Activated CD4-positive, CD25-positive, alpha-beta regulatory T cell (primary cell): ENCODE measurements at places on chromosomes 3 and 15.

- no peak for DNase-seq
These were observed 208.5 kb downstream of the CLSTN2 start for GRCh38 chr3:140143367-140144069.

GRCh38 chr3:171835116-171835515, 8.0 kb upstream of the TMEM212 start:
- DNase-seq, result no peak

- DNase-seq, result no peak
These were observed 374.3 kb downstream of the RBMS3 start for GRCh38 chr3:29655015-29655747.

- no peak for DNase-seq
These were observed 4.9 kb upstream of the SLC6A6 start for GRCh38 chr3:14397531-14397930.

DNA sequence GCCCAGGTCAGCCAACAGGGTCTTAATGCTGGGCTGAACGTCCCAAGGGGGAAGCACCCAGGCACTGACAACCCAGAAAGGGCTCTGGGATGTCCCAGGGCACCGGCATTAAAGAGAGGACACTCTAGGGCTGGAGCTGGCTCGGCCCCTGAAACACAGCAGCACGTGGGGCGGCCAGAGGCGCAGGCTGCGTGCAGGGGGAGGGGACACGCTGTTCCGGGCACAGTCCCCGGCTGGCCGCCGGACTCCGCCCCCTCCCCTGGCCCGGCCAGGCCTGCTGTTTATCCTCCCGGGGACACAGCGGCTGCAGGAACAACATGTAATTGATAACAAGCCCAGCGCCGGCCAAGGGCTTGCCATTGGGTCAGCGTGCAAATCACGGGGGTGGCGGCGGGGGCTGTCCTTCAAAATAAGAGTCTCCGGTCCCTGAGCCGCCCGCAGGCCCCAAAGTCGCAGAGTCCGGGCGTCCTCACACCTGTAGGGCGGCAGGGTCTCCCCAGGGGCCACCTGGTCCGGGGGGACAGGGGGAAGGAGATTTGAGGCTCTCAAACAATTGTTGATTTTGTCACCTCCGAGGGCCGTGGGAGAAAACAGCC, 1.3 kb downstream of the KLF15 start:
- no peak for DNase-seq

DNA sequence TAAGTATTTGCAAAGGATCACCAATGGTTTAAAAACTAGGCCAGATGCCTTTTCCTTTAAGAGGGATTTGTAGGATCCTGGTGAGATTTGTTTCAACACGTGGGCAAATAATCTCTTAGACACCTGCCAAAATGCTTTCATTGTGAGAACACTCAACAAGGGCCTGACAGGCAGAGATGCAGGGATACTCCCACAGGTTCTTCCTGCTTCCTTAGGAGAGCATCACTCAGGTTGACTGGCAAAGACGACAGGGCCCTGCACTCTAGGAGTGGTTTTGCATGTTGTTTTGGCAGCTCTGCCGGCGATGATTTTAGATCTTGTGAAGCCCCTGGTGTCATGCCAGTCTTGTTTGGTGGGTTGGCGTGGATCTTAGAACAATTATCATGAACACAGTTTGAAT, 184.5 kb downstream of the NR1D2 start:
- no peak for DNase-seq

DNA sequence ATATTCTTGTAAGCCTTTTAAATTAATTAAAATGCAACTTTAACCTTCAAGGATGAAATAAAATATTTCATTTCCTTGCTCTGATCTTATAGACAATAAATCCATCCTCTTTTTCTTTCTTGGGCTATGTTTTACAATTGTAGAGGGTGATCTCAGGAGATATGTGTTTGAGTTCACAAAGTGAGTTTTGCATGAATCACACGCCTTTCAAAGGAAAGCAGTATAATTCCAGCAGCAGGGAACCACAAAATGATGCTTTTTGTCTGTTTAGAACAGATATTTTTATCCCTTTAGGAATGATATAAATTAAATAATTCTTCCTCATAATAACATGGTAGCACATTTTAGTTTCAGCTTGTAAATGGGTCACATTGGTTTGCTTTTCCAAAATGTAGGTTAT, 191.2 kb downstream of the SEMA6D start:
- DNase-seq, result no peak

- no peak for DNase-seq
These were observed 57.1 kb upstream of the GK5 start for GRCh38 chr3:142282503-142282902.

DNA sequence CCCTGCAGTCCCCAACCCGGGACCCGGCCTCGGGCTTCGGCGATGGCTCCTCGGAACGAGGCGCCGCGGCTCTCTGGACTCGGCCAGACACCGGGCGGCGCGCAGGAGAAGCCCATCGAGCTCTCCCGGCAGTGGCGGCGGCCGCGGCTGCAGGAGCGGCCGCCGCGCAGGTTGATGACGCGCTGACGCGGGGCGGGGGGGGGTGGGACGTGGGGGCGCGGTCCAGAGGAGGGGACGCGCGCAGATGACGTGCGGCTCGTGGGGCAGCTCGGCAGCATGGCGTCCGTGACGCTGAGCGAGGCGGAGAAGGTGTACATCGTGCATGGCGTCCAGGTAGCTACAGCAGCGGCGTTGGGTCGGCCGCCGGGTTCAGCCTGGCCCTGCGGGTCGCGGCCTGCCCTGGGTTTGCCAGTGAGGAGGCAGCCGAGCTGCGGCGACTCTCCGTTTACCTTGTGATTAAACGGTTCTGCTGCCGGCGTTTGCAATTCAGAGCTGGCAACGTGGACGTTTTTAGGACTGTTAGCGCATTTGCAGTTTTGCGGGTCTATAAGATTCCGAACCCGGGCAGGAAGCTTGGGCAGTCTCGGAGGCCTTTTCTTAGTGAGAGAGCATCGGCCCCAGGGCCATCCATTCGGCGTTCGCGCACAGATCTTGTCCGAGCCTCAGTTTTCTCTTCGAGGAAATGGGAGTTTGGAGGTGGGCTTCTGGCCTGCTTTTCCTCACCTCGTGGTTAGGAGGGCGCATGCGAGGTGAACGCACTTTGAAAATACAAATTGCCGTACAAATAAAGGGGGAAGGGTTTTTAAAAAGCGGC, at the start of the genes EXOSC7 and ZDHHC3:
EXOSC7 (plus strand) TSS at position 243 of the 814 bp plus-strand sequence; CDS start at position 277, 34 bp downstream.
ZDHHC3 (minus strand) TSS at position 173 of the 814 bp plus-strand sequence. CDS start 16,738 bp downstream, outside the sequence.
- DNase-seq, result peak; percentile 79

DNA sequence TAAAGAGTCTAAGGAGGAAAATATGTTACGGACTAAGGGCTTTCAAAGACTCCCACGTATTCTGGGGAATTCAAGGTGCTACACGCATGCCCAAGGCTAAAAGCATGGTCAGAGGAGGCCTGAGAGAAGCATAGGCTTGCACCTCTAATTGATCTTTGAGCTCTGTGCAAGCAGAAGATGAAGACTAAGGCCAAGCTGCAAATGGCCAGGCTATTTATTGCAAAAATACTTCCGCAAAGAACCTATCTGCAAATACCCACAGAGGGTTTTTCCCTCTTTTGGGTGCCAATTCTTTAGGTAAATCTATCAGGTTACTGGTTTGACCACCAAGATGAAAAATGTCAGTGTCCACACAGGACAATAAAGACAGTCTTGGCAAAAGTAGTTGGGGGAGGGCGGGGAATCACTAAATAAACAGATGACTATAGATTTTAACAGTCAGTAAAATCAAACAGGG, 119.5 kb downstream of the STAG1 start:
- no peak for DNase-seq

DNA sequence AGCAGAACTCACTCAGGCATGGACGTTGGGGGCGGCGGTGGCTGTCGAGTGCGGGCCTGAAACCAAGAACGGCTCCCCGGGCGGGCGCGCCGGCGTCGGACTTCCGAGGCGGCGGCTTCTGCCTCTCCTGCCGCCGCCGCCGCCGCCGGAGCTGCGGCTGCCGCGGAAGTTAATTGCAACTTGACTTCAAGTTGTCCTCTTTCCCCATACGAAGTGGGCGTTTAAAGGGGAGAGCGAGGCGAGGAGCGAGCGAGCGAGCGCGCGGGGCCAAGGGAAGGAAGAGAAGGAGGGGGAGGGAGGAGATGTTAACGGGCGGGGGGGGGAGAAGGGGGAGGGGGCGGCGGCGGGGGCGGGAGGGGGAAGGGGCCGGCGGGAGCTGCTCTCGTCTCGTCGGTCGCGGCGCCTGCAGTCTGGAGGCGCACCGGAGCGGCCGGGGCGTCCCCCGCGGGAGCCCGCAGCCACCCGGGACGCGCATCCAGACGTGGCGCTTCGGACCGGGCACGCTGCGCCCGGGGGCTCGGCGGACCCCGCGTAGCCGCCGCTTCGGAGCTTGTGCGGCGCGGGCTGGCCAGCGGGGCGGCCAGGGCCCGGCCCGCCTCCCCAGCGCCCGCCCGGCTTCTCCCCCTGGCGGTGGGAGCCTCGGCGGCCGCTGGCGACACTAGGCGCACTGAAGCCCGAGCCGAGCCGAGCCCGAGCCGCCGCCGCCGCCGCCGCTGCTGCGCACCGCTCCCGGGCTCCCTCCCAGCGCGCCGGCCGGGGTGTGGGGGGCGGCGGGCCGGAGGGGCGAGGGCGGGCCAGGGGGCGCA, 19.7 kb upstream of the SATB1 start:
- DNase-seq, result peak; percentile 59

DNA sequence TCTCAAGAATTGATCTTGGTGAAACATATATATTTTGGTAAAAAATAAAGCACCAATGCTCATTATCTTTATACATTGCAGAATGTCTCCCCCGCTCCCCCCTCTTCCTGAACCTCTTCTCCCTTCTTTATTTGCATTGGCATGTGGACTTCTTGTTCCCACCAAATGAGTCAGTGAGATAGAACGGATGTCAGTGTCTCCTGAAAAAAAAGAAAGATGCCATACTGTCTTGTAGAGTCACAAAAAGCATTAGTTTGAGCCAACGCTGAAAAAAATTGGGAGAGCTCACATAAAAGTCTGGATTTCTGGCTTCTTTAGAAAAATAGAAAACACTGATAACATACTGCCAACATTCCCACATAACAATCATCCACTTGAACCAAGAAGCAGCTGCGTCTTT, 32.0 kb upstream of the STXBP5L start:
- no peak for DNase-seq

- DNase-seq, result no peak
These were observed 718.7 kb upstream of the SGO1 start for GRCh38 chr3:20904671-20905070.

- DNase-seq, result no peak
These were observed 1101.0 kb downstream of the ROBO2 start for GRCh38 chr3:78140866-78141265.

GRCh38 chr15:39354189-39354588, 226.7 kb upstream of the THBS1 start:
- DNase-seq, result no peak

DNA sequence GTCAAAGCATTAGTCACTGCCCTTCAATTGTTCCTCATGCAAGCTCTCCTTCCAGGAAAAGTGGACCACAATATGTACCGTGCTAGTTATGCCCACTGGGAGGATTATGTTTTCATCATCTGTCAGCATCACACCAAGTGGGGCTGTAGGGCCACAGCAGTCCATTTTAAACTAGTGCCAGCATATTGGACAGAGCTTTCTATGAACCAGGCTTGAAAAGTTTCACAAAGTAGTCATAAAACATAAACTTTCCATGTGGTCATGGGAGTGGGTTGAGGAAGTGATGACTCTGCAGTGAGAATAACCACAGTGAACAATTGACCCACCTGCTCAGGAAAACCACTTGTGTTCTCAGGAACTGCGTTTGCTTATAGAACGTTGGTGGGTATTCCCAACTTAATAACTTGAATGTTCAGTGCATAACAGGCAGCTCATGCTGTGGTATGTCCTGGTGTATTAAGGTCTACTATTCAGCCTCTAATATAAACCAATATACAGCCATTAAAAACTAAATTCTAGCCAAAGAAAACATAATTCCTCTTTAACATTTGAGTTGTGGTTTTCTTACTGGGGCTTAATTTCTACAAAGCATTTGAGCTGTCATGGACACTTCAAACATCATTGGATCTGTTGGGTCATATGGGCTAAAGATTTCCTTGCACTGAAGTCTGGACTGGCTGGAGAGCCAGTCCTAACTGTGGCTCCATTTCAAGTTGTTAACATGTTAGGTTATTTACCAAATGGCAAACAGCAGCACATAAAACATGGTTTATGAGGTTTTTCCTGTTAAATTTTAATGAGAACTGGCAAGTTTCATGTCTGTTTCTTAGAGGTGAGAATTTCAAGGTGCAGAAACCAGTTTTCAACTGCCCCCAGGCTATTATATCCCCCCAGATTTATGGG, 274.1 kb downstream of the OTOL1 start:
- DNase-seq, result no peak

DNA sequence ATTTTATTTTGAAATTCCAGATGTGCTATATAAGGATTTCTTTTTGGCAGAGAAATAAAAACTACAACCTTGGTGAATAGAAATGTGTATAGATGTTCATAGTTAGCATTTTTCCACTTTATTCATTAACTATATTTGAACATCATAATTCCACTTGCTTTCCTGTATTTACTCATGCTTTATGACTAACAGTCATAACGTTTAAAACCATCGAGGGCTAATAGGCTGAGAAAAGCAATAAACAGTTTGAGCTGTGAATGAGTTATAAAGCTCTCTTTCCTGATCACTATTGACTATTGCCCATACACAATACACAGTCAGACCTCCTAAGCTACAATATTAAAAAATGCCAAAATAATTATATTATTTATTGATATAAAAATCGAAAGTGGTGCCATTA, 502.1 kb upstream of the RASGRP1 start:
- no peak for DNase-seq

GRCh38 chr15:69657626-69658025, 205.0 kb downstream of the RPLP1 start:
- no peak for DNase-seq

GRCh38 chr3:131835906-131836305, 198.9 kb downstream of the CPNE4 start:
- no peak for DNase-seq

DNA sequence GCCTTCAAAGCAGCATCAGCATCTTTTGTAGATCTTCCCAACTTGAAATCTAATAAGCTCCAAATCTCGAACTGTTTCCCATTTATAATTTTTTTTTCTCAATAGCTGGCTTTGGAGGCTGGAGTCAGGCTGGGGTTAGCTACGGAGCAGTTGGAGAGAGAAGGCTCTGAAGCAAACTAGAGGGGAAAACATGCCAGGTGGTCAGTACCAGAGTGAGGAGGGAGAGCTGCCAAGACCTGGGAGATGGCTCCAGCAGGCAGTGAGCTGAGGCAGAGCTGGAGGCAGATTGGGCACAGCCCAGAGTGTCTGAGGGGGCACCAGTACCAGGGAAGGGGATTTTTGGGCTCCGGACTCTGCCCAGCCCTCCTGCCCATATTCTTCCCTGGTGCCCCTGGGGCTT, 311.2 kb downstream of the RPLP1 start:
- no peak for DNase-seq
